CD14-positive monocyte (primary cell): ENCODE measurements at places on chromosomes 1 and 21. TPM values are rescaled to one million over a fixed set of nuclear protein-coding genes. Genes with fewer than 3 reads are reported as not detected.

- peak; percentile 77 for DNase-seq
Measured at GRCh38 chr1:179217943-179218507, 11.5 kb downstream of the ABL2 start.

- DNase-seq: no peak
Measured at GRCh38 chr1:25622531-25622930, 5.9 kb downstream of the MAN1C1 start.

The ALX3 gene
- polyA plus RNA-seq: not detected

- no peak for DNase-seq
Measured at GRCh38 chr21:37071561-37072273, 1.2 kb downstream of the PIGP start.

DNA sequence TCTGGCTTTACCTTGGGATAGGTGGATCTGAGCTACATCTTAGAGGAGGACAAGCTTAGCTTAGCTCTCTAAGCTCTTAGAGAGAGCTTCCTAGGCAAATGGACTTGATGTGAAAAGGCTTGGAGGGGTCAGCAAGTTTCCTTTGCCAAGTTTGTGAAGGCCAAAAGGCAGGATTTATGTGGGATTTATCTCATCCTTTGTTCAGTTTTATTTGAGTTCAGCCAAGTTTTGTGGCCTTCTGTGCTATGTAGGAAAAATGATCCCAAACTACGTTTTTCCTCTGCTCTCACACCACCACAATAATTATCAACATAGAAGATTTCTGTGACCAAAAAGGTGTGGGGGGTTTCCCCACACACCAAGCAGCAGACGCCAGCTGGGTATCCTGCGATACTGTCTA, 26.0 kb upstream of the RNF11 start:
- no peak for DNase-seq

- peak; percentile 22 for DNase-seq
Measured at GRCh38 chr1:227934476-227935313, 13.0 kb downstream of the WNT9A start.

- no peak for DNase-seq
Measured at GRCh38 chr1:91891969-91892368, 6.0 kb upstream of the TGFBR3 start.

DNA sequence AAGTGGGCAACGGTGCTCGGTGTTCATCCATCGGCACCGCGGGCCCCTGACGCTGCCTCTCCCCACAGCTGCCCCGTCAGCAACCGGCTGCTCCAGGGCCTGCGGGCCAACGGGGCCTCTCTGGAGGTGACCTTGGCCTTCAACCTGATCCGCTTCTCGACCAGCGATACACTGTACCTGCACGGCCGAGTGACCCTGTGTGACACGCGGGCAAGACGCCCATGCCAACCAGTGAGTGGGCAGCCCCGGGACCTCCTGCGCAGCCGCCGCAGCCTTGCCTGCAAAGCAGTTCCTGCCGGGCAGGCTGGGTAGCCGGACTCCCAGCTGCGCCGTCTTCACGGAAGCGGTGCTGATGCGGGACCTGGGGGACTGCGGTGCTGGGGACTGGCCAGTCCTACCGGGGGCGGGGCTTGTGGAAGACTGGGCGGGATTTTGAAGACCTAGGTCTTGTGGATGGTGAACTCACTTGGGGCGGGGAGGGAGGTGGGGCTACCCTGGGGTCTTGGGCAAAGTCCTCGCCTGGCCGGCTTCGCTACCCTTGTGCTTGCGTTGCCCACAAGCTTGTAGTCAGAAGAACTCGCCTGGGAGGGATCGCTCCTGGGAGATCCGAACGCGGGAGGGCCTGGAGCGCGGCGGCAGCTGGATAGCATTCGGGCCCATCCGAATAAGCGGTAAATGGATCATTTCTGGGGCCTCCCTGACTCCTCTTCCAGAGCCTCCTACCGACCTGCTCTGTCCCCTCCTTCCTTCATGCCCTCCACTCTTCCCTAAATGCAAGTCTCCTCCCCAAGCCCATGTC, 8.8 kb upstream of the CEP85 start:
- DNase-seq: peak; percentile 62

The TNFRSF14 gene
- 62.1 TPM for polyA plus RNA-seq

DNA sequence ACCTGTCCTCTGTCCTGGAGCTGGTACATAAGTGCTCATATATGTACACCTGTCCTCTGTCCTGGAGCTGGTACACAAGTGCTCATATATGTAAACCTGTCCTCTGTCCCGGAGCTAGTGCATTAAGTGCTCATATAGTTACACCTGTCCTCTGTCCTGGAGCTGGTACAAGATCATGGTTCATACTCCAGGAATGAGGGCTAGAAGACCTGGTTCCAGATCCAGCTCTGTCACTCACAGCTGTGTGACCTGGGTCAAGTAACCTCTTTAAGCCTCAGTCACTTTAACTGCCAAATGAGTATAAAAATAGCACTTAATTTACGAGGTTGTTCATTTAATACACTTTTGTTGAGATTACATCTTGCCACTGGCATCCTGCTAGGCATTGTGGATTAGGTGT, 28.0 kb downstream of the SMYD3 start:
- DNase-seq: no peak

DNA sequence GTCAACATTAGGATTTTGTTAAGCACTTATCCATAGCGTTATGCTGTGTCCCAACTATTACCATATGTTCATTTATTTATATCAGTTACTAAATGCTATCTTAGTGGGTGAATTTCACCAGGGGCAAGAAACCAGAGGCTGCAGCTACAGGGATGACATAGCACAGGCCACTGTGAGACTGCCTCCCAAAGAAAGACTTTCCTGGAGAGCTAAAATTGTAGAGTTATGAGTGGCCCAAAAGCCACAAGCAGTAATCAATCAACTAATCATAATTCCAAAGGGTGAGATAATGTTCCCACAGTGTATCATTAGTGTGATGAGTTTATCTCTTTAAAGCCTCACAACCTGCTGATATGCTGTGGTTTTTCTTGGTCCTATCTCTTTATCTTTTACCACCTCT, 3.8 kb upstream of the TGFB2 start:
- no peak for DNase-seq

GRCh38 chr1:99173900-99174299, 90.4 kb upstream of the PLPPR4 start:
- DNase-seq: no peak

The RPAP2 gene
- 1.6 and 4.4 TPM in 2 replicates for polyA plus RNA-seq

DNA sequence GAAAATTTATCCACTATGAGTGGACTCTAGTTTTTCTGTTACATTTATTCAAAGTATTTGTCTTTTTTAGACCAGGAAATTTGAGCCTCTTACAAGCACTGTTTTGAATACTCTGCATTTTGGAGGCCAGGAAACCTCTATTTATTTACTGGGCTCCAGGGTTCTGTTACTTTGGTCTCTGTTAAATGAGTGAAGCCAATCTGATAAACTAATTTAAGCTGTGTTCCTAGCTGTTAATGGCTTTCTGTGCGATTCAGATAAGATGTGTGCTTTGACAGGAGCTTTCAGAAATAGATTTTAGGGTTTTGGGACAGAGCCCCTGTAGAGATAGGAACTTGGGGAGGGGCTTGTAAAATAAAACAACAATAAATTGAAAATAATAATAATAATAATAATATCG, 23.9 kb downstream of the ACKR1 start:
- DNase-seq: no peak

The TTC39A gene
- not detected for polyA plus RNA-seq

DNA sequence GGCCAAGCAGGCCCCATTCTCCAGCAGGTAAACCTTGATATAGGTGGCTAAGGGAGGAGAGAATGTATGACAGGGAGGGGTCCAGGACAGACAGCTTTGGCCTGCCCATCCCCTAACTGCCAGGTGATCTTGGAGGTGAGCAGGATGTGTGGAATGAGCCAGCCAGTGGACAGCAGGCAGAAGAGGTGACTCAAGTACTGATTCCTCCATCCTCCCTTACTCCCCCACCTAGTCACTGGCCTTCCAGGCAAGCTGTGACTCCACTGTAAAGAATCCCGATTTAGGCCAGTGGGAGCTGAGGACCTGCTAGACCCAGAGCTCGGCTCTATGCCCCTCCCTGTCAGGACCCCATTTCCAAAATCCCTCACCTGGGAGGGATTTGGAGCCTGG, 36.6 kb downstream of the RIMS3 start:
- DNase-seq: no peak

The ASTN1 gene
- not detected for polyA plus RNA-seq
